ENCODE measurements at places on chromosomes 12 and 14.

DNA sequence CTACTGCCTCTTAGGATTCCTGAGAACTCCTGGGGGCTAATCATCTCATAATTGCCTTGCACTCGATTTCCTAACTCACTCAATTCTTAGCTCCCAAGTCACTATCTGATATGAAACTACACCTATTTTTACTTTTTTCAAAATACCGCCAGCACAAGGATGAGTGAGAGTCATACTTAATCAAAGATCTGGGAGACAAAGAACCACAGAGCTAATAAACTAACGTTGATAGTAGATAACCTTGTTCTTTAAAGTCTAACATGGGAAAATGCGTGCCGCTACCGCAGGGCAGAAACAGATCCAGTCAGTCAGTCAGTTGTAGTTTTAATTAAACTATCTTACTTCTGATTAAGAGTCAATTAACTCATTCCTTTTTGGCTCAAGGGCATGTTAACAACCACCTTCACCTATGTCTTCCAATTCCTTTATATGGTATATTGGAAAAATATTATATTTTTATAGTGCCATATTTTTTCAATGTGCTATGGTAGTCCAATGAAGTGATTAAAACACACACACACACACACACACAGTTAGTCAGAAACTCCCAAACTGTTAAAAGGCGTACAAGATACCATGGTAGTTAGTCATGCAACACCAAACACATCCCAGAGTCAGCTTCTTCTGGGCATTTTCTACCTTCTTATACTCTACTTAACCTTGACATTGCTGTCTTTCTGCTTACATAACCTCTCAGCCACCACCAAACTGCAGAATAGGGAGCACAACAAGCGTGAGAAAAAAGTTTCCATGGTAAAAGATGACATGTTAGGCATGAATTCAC, 114.0 kb downstream of the KLHL28 start:
- no peak for DNase-seq

DNA sequence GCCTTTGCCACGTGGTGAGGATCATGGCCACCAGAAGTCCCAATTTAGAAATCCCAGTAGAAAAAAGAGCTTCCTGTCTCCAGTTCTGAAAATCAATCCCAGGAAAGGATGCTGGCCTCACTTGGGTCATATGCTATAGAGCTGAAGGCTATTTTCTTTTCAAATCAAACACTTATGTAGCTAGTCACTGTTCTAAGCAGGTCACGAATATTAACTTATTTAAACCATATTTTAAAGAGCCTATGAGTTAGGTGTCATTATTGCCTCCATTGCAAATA, 97.5 kb downstream of the VCPKMT start:
- DNase-seq = no peak

GRCh38 chr12:101743724-101744472, 4.6 kb upstream of the SYCP3 start:
- no peak for DNase-seq

DNA sequence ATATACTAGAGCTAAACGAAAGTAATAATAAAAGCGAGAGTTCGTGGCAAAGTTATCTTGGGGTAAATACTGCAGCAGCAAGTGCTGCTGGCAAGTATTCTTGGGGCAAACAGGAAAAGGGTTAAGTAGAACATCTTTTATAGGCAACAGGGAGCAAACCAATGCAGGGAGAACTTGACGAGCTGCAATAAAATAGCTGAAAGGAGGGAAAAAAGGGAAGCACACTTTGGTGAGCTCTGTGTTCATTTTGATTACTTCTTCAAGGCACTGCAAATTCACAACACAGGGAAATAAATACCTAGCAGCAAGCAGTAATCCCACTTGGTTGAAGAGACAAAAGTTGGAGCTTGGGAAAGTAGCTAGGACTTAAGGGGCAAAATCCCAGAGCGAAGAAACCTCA, 42.3 kb upstream of the TTC7B start:
- DNase-seq = no peak

DNA sequence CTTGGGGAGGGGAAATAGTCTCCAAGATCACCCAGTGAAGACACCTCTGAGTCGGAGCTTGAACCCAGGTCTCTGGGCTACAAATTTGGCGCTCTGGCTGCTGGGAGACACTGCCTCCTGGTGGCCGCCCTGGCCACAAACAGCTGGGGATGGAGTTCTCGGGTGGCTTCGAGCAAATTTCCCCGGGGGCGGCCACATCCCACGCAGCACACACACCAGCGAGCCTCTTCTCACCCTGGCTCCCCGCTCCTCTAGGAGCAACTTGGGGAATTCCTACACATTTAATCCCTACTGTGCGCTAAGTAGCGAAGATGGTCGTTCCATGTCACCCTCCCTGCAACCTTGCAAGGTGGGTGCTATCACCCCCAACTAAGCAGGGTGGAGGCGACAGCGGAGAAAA, 66.2 kb upstream of the BEGAIN start:
- no peak for DNase-seq

- peak; percentile 8 for DNase-seq
Observed at GRCh38 chr12:90163975-90164374, 455.3 kb upstream of the ATP2B1 start.

DNA sequence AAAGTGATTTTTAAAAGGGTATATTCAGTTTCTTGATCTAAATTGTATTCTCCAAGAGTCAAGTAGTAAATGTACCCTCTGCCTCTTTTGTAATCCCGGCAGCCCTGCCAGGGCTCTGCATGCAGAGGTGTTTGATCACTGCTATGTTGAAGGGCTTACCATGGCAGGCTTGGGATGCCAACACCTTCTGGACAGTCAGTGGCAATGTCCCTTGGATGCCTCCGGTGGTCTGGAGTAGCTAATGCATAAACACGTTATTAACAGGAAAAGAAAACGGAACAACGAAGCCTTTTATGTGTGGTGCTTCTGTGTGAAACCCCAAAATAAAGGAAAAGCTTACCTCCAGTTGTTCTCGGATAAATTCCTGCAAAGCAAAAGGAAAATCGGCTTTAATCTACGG, 19.9 kb downstream of the EIF2B2 start:
- peak; percentile 28 for DNase-seq

DNA sequence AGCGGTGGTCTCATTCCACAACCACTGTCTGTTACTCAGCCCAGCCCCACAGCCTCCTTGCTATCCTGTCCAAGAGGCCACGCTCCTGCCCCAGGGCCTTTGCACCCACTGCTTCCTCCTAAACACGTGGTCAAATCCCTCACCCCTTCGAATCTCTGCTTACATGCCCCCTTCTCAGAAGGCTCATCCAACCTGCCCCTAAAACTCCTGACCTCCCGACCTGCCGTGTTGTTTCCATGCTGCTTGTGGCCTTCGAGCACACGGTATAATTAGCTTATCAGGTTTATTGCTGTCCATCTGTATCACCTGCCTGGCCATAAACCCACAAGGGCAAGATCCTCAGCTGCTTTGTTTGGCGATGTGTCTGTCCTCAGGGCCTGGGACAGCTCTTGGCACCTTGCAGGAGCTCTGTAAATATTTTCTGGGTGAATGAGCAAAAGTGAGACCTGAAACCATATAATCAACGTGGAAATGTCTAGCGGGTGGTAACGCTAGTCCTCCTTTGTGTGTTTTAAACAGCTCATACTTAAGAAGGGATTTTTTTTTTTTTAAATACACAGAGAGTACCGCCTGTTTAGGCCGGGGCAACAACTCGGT, 36.0 kb downstream of the SCARB1 start:
- no peak for DNase-seq

GRCh38 chr14:75851574-75851866, 130.3 kb downstream of the TGFB3 start:
- DNase-seq = no peak

- DNase-seq = no peak
Observed at GRCh38 chr14:51652168-51653078, 713 bp downstream of the FRMD6 start.

DNA sequence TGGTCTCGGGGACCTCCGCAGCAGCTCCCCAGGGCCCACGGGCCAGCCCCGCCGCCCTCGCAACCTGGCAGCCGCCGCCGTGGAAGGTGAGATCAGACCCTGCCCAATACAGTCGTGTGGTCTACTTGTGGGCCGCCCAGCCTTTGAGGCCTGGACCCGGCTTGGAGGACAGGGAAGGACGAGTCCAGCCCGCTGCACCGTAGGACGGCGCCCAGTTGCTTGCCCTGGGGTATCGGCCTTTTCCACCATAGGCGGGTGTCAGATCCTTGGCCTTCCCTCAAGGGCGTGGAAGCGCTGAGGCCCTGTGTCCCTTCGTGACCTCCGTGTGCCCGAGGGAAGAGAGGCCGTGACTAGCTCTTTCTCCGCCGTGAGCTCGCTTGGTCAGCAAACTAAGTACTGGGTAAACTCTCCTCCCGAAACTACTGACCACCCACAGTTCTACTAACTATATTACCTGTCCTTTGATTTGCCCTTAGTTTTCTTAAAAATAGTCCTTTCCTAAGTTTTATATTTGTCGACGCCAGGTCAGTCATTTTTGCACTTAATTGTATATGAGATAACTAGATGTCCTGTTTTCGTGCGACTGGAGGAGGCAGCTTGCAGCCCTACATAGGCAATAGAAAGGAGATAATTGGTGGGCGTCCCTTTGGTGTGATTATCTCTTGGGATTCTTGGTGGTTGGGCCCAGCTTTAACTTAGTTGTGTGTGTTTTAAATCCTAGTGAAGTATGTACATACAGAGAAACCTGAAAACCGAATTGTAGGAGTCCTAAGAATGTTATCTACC, 757 bp downstream of the SLC25A3 start:
- peak; percentile 60 for DNase-seq

DNA sequence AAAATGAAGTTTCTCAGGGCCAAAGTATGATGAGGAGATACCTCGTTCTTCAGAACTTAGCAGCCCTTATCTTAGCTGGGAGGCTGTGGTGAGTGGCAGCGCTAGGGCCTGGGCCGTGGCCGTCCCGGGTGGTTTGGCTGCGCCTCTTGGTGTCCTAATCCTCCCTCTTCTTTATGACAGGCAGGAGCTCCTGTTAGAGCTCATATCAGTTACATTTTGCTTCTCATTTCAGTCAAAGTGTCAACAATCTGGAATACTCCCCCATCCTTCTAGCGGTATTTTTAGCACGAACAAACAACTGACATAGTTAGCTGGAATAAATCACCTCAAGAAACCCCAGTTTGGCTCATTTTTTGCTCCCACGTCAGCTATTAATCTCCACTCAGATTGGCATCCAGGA, 188.8 kb downstream of the TTC7B start:
- no peak for DNase-seq

DNA sequence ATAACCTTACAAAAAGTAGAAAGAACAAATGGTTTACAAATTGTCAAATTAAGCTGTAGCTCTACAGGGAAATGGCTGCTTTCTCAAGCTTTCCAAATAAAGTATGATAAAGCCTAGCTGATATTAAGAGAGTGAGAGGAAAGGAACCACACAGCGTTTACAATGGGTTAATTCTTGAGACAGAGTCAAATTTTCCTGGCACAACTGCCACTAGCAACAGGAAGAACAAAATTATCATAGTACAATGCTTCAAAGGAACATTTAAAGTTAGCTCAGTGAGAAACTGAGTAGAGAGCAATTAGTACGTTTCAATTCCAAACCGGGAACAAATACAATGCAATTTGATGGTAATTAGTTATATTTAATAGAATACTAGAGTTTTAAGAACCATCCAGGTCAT, 116.0 kb downstream of the PPP1R12A start:
- DNase-seq = no peak

DNA sequence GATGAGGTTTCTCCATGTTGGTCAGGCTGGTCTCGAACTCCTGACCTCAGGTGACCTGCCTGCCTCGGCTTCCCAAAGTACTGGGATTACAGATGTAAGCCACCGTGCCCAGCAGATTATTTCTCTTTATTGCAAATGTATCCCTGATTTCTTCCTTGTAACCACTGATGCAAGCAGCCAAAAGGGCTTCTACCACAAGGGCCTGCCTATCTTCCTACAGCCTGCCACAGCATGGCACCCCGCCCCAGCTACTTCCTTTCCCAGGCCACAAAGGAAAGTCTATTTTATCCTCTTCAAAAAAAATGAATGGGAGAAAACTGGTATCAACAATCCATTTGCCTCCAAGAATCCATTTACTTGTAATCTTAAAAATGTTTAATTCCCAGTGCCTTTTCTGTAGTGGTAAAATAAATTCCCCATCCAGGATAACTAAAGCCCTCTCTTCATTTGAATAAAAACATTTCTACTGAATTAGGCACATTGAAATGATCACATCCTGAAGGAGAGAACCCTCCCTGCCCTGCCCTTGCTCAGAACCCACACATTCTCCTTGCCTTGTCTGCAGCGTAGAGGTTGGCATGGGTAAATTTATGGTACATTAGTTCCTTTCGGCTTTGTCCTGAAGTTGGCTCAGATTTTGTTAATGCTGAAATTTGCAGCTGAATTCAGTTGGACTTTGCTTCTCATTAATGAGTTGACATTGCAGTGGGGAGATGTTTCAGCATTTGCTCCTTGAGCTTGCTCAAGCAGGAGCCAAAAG, 19.2 kb downstream of the GPHB5 start:
- no peak for DNase-seq

DNA sequence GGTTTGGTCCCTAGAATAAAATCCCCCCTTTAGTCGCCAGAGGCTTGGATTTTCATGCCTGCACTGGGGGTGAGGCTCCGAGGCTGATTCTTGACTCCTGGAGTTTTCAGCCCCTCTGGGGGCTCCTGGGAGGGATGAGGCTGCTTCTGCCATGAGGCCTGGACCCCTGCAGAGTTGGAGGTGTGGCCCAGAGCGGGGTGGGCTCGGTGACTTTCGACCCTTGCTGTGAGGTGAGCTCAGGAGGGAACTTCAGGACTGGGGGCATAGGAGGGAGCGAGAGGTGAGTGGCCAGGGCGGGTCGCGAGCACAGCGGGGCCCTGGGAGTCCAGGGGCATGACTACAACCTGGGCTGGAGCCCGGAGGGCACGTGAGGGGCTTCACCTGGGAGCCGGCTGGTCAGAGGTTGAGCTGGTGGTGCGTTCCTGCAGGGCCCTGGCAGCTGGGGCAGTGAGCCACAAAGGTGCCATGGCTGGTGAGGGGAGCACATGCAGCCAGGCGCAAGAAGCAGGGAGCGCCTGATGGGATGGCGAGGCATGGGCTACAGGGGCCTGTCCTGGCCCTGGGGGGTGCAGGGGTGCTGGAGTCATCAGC, 168.2 kb downstream of the KIF26A start:
- no peak for DNase-seq

DNA sequence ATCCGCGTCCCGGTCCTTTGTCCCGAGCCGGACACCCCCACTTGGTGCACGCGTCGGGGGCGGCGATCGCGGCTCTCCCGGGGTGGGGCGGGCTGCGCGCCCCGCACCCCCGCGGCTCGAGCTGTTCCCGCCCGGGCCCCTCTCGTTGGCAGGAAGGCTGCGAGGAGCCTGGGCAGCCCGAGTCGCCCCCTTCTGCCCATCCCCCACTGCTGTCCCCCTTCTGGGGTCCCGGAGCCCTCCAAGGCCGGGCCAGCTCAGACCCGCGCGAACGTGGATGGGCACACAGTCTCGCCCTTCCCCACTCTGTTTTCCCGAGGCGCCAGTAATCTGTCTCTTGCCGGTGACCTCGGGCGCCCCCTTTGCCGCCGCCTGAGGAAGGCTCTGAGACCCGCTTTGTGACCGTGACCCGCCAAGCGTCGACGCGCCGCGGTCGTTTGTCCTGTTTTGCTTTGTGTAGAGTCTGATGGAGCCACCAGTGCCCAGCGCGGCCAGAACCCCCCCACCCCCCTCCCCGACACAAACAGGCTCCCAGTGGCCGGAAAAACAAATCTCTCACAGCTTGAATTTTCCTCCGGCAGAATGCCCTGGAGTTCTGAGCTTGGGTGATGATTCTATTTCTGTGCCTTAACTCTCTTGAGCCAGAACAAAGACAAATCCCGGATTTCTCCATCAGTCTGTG, 610 bp downstream of the C14orf132 start:
- DNase-seq = no peak

- no peak for DNase-seq
Observed at GRCh38 chr14:95151561-95151960, 5.8 kb downstream of the DICER1 start.

- no peak for DNase-seq
Observed at GRCh38 chr14:96727491-96727890, 69.7 kb upstream of the VRK1 start.

Measured in inflammatory macrophage treated with lipopolysaccharide for 4 hours (primary cell).